GM18507 (cell line): ENCODE measurements at places on chromosomes 4 and X.
A peak's percentile ranks its signal among the peaks of the same experiment; 100 is the strongest.

DNA sequence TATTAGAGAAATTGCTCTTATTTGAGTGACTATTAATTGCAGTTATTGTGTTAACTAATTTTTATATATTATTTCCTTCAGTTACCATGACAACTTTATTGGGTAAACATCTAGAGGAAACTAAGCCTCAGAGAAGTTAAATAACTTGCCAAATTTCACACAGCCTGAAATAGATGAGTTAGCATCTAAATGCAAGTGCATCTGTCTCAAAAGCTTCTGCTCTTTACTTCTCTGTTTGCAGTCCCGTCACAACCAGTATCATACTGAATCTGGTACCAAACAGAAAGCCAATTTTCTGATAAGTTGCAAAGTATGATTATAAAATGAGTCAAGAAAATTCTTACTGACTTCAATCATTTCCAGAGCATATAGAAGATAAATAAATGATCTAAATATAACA, 1544.9 kb upstream of the PCDH7 start:
- no peak for DNase-seq

DNA sequence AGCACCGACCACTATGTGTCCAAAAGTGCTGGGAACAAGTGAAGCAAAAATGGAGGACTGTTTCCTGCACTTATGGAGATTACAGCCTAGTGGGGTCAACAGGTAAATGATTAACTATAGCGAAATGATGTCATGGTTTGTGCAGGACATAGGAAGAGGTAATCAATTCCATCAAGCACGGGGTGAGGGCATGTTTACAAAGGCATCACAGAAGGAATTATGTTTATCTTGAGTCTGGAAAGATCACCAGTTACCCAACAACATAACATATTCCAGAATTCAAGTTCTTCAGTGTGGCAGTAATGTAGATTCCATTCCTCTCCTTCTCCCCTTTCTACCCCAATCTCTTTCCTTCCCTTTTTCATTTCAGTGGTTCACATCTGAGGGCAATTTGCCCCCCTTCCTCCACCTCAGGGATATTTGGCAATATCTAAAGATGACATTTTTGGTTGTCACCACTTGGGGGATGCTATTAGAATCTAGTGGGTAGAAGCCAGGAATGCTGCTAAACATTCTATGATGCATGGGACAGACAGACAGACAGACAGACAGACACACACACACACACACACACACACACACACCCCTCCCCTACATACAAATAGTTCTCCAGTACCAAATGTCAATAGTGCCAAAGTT, 24.1 kb downstream of the FAM47E start:
- no peak for DNase-seq

DNA sequence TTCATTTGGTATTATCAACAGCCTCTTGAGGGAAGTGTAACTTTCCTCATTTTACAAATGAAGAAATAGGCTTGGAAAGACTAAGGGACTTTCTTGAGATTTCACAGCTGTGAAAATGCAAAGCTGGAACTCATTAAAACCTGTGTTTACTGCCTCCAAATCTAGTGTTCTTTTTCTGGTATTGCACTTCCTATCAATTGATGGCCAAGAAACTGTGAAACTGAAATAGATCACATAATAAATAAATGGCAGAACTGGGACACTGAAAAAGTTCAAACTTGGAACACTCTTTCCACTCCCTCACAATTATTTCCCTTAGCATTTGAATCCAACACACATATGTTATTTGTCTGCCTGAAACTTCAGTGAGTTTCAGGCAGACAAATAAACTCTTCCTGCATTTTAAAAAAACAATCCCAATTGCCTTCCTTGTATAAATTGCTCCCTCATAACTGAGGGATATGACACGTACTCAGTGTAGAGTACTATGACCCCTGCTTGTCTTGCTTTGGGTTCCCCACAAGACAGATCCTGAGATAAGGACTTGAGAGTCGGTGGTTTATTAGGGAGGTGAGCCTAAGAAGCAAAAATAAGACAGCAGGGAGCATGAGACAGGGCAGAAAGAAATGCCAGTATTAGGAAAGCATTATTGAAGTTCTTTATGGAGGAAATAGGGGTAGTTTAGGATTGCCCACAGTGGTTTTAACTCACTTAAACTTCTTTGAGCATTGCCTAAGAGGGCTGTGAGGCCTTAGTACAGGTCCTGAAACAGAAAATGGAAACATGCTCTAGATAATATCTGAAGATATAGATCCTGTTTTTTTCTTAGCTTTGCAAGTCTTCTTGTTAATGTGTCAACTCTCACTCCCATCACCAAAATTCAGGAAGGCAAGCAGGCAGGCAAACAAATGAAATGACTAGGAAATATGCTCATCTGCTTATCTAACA, 33.9 kb downstream of the RTL3 start:
- DNase-seq = no peak

DNA sequence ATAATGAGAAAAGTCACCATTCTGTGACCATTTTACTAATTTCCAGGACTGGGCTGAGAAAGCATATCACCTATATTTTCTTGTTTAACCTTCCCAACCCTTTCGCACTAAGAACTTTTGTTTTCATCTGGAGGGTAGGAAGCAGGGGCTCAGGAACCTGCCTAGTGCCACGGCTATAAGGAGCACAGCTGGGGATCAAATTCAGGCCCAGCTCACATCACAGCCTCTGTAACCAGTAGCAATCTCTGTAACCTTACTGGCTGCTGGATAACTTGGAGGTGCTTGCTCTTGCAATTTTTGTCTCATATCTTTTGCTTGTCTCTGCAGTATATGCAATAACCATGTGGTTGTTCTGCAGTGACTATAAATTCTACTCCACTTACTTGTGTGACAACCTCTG, 76.7 kb upstream of the PLAC1 start:
- no peak for DNase-seq

DNA sequence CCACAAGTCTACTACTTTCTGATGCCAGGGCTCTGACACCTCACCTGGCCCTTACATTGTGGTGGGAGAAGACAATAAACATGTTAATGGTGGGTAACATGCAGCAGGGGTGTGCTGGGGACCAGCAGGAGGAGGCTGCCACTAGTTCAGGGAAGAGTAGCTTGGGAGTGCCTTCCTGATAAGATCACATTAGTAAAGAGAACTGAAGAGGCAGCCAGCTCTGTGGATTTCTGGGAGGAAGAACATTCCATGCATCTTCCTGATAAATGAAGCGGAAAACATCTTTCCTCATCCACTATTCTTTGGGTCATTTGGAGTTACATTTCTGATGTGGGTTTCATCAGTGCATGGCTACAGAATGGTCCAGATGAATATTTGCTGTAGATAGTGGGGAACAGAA, 9.0 kb downstream of the RNF150 start:
- no peak for DNase-seq

DNA sequence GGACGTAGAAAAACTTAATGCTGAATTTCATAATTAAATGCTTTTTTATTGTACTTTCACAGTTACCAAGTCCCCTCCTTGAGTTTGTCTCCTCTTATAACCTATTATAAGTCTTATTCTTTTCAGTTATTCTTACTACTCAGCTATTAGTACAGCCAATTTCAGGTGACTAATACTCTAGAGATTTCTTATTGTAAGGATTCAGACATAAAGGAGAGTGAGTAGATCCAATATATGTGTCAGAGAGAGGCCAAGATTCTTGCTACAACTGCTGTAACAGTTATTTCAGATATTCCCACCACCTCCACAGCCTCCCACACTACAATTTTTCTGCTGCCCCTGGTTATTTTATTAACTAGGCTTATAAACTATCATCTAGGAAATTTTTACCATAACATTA, 274.5 kb downstream of the GPAT3 start:
- DNase-seq = no peak

DNA sequence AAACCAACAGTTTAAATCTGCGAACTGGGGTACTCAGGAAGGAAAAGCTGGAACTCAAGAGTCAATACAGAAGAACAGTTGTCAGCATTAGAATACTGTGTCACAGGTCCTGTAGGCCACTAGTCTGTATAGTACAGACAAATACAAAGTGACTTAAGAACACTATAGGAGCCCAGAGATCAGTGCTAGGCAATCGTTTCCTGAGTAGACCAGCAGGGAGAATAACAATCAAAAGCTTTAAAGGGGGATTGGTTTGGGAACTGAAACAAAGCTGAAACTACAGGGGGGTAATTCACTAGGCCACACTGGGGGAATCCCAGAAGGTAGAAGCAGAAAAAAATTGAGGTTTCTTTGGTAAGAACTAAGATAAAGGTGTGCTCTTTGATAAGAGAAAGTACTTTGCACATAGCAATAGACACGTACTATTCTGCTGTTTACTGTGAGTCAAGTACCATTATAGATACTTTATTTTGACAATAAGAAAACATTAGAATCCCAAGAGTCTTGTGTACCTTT, 339.7 kb downstream of the PCDH19 start:
- DNase-seq = no peak

DNA sequence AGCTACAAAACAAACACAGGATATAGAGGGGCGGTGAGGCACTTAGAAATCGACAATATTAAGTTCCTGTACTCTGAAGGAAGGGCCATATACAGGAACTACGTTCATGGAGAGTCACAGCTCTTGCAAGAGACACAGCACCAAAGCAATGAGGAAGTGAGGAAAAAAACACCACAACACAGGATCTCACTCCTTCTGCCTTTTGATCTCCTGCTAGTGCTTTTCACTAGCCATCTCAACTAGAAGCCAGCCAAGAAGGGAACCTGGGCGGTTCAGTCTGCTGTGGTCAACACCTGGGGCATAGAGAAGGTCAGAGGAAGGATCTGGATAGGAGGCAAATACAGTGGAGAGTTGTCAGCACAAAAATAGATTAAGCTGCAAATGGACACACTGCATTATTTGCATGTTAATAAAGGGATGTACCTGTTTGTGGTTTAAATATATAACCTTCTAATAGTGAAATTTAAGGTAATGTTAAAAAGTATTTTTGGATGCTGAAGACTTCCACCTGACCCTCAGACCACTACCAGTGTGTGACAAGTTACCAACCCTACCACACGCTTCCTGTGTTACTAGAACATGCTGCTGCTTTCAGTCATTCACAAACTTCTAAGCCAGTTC, 104.6 kb downstream of the DTHD1 start:
- DNase-seq = no peak

- no peak for DNase-seq
Measured at GRCh38 chr4:117164338-117164737, 79.0 kb upstream of the TRAM1L1 start.

DNA sequence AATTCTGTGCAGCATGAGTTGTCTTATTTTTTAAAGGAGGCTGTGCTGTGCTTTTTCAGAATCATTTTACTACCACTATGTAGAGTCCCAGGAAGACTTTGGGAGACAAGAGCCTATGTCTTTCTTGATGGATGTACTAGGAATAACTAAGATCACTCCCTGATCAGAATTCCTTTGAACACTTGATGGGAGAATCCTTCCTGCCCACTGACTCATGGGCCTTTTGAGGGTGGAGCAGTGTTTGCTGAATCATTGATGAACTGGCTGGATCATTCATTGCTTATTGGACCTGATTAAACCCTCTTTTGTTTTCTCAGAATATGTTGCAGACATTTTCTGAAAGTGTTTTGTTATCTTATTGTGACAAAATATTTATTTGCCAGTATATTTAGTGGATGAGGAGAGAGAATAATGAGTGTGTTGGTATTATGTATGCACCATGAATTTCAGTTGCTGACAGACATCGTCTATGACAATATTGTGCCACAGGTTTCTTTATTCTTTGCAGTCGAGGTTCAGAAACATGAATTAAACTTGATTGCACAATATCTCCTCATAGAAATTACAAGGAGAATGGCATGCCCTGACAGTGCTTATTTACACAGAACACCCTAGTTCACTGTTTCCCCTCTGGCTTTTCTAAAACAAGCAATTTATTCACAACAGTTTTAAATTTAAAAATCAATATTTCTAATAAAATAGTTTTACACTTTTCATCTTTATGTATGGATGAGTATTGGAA, 36.3 kb downstream of the POU4F2 start:
- no peak for DNase-seq

DNA sequence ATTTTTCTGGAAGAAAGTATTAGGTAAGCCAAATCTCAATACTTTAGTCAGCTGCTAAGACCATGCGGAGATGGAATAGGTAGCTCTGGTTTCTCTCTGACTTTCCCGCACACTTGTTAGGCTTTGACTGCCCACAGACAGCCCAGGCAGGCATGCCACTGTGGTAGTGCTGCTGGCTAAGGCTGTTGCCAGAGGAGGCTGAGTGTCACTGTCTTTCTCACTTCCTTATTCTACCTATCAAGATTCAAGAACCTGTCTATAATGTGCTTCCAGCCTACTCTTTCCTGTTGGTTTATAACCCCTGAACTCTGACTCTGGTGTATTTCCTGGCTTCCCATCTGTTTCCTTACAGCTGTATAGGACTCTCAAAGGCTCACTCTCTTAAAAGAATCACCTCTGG, 81.8 kb upstream of the TRPC5 start:
- no peak for DNase-seq

DNA sequence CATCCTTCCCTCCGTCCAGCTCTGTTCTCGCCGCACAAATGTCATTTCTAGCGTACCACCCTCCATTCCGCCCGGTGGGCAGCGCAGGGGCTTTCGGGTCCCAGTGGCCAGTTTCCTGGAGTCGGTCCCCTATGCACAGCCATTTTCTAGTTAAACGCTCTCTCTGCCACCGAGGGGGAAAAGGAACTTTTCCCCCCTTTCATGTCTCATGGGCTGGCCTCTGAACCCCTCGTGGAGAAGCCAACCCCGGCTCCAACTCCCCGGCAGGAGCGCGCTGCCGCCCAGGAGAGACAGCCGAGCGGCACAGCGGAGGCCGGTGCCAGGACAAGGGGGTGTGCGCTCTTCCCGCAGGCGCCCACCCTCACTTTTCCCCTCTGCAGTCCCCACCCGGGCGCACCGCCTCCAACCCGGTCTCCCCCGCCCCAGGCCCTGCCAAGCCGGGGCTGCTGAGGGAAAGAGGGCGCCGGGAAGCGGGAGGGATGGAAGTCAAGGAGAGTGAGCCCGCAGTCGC, 662 bp downstream of the APBB2 start:
- no peak for DNase-seq

GRCh38 chrX:119625843-119626242, 19.6 kb upstream of the NKRF start:
- DNase-seq = no peak

DNA sequence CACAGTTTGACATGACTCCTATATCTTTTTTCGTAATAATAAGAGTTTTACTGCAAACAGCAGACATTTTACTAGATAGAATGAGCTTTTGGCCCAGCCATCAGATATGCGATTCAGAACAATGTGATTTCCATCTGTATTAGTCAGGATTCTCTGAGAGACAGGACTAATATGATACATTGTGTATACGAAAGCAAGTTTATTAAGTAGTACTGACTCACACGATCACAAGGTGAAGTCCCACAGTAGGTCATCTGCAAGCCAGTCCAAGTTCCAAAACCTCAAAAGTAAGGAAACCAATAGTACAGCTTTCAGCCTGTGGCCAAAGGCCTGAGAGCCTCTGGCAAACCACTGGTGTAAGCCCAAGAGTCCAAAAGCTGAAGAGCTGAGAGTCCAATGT, 24.1 kb downstream of the CXCL8 start:
- DNase-seq = no peak

DNA sequence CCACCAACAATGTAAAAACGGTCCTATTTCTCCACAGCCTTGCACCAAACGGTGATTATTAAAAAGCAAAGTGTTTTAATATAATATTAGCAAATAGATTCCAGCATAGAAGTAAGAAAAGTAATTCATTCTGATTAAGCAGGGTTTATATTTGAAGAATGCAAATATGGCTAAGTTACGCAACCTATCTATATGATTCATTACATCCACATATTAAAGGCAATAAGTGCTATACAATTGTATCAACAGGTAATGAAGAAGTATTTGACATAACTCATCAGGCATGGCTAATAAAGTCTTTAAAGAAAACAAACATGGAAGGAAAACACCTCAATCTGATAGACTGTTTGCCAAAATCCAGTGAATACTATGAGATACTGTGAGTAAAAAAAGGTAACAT, 29.0 kb downstream of the KCNE5 start:
- no peak for DNase-seq

GRCh38 chr4:185587427-185588161, 52.3 kb upstream of the PDLIM3 start:
- peak; percentile 51 for DNase-seq
